ENCODE measurements at places on chromosomes 3 and 15.

- ATAC-seq: no peak
Measured at GRCh38 chr15:71790081-71790480, 20.3 kb upstream of the NR2E3 start.

- peak; percentile 8 for ATAC-seq
Measured at GRCh38 chr3:196948442-196949284, 6.3 kb upstream of the NCBP2 start.

GRCh38 chr3:138724443-138724842, 110.3 kb downstream of the PIK3CB start:
- ATAC-seq: no peak

DNA sequence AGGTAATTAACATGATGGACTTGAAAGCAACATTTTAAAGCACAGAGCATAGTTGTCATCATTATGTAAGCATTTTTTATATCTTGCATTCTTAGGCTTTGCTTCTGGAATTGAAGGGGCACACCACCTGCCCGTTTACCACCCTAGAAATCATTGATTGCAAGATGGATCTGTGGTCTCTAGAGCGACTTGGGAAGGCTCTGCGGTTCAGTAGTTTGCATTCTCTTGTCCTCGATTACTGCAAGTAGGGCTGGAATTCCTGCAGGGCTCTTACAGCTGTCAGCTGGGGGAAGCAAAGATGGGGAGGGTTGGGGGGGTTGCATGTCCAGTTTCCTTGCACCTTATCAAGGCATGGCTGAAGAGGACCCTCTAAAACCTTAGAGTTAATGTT, 56.7 kb upstream of the RNF7 start:
- no peak for ATAC-seq

GRCh38 chr3:12934431-12934830, 93.1 kb upstream of the RPL32 start:
- ATAC-seq: no peak

DNA sequence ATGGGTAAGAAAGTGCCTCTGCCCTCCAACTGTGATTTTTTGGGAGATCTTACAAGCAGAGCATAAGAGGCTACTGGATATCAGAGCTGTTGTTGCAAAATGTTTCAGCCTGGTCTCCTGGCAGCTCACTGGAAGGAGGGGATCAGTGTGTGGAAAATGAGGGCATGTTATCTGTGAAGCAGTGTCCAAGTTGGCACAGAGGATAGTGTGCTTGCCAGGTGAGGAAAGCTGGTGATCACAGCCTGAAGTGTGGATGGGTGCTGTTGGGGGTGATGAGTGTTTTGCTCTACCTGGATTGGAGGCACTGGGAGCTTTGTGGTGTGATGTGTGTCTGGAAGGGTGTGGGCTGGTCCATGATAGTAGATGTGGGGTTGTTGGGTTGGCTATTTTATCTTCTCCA, 69.3 kb downstream of the MCTP2 start:
- no peak for ATAC-seq

DNA sequence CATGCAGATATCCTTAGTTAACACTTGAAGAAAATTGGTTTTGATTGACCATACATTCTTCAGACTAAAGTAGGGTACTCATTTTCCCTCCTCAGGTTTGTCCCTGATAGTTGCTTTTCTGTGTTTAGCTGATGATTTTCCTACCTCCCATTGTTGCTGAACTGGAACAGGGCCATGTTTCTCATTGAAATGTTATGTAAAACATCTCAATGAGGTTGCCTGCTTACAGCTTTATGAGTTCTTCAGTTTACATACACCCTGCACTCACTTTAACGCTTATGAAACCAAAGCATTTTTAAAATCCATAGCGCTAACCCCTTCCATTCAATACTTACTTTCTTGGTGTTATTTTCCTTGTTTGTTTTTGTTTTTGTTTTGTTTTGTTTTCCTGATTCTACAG, 61.9 kb downstream of the HMG20A start:
- no peak for ATAC-seq

DNA sequence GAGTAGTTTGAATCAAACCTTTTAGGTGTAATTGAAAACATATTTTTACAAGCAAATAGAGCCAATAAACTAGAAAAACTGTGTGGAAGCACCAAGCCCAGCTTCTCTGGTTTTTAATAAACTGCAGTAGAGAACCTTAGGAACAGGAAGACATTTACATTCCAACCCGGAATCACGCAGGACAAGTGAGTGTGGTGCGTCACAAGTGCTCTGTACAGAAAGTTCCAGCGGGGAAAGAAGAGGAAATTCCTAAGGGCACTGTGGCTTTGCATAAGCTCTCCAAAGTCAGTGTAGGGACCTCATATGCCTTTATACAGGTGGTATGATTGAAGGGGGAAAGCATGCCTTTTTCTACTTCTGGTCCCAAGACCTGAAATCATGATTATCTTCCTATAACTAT, 21.6 kb downstream of the COL8A1 start:
- ATAC-seq: no peak

GRCh38 chr3:32502946-32503286, 264 bp upstream of the CMTM6 start:
- no peak for ATAC-seq

DNA sequence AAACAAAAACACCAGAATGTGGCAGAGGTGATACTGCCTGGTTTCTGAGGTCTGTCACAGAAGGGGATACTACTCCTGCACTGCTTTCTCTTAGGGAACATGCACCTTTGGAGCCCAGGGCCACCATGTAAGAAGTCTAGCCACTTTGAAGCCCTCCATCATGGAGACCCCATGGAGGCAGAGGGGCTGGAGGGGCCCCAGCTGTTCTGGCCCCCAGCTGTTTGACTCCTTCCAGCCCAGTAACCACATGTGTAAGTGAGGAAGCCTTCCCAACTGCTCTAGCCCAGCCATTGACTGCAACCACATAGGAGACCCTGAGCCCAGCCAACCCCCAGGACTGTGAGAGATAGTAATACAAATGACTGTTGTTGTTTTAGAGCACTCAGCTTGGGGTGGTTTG, 9.0 kb upstream of the IGDCC4 start:
- ATAC-seq: no peak

DNA sequence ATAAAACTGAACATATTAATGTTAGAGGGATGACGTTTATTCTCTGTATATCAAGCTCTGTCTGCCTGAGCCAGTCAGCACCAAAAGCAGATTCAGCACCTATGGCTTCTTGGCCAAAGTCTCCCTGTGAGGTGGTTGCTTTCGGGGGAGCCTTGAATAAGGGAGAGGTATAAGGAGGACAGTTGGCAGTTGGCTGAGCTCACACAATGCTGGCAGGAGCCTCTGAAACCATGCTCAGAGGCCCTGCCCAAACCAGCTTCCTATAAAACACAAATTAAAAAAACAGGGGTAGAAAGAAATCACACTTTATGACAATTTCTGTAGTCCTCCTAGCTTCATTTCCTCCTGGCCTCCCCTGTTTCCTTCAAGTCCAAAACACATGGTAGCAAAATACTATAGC, 18.8 kb downstream of the ARHGEF3 start:
- ATAC-seq: no peak

- ATAC-seq: no peak
Measured at GRCh38 chr15:85620690-85621049, 174.1 kb downstream of the KLHL25 start.

GRCh38 chr15:79455943-79456342, 23.8 kb downstream of the MINAR1 start:
- no peak for ATAC-seq

- no peak for ATAC-seq
Measured at GRCh38 chr15:64667736-64668161, 107.6 kb downstream of the RBPMS2 start.

DNA sequence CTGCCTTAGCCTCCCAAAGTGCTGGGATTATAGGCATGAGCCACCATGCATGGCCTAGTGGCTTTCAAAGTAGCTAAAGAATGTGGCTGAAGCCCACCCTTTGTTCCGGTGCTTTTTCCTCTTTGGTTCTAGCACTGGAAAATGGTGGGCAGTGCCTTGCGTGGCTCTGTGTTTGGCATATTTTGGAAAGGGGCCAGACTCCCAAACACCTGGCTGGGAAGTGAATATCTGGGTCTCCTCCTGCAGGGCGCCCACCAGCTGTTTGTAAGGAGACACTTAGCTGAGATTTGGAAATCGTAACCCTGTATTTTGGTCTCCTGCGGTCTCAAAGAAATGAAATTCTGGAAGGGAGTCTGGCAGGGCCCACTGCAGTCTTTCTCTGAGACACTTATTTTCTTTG, 336.4 kb downstream of the IL20RB start:
- ATAC-seq: no peak

GRCh38 chr15:100781061-100781960, 98.3 kb upstream of the ALDH1A3 start:
- ATAC-seq: no peak

DNA sequence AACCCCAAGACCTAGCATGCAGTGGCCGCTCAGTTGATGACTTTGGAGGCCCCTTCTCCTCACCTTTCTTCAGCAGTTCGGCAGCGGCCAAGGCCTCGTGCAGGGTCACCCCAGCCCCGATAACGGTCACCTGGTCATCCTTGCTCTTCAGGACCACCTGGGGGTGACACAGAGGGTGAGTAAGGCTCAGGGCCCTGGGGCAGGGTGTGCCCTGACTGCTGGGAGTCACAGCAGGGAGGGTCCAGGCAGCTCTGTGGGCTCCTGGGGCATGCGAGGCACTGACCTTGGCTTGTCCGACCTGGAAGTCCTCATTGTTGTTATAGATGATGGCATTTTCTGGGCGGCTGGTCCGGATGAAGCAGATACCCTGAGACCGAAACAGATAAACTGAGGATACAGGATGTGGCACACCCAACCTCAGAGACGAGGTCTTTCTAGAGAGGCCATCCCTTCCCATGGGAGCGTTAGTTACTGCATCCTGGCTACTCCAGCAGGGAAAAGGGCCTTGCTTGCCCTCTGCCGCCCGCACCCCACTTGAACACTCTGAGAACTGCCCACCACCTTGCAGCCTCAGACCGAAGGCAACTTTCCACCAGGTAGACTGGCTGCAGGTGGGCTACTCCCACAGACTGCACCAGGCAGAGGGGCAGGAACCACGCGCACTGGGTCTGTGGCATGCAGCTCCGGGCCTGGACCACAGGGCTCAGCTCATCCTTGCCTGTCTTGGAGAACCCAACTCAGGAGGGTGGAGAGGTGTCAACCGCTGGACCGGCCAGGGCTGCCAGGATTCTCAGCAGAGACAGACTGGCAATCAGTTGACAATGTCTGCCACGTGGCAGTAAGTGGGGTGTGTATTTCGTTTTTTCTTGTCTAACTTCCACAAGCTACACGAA, 27.6 kb downstream of the TKT start:
- no peak for ATAC-seq

DNA sequence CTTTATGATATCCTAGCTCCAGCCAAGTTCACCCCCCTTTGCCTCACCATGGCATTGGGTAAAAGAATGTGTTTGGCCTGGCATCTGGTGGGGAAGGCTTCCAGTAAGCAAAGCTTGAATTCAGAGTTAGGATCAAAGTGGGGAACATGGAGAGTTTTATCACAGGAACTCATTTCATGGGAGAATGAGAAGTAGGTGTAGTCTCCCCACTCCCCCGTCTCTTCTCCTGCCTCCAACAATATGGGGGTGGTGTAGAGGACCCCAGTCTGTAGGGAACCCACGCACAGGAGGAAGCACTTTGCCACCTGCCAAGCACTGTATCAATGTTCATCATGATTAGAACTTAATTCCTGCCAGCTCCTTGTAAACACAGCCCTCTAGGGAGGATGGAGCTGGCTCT, 200.5 kb downstream of the UACA start:
- ATAC-seq: no peak

GRCh38 chr3:136733317-136733833, 18.8 kb downstream of the STAG1 start:
- ATAC-seq: no peak

DNA sequence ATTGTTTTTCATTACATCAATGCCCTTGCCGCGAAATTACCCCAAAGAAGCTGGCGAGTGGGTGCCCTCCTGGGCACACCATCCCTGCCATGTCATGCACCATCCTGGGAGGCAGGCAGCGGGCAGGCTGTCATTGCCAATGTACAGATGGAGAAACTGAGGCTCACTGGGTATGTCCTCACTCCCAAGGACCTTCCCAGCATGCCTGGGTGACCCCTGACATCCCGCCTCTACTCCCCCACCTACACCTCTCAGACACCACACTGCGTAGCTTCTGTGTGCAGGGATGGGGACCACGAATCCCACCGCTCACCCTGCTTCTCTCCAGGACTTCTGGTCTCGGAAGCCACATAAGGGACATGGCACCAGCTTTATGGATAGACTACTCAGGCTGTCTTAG, 41.0 kb upstream of the SLC41A3 start:
- no peak for ATAC-seq

- ATAC-seq: no peak
Measured at GRCh38 chr15:36911322-36911944, 188.9 kb downstream of the MEIS2 start.

All from motor neuron (in vitro differentiated cells).